A549 treated with dexamethasone at 1 μM for 4 hours (cell line): ENCODE measurements at places on chromosomes 3 and 15. TPM values are rescaled to one million over a fixed set of nuclear protein-coding genes. Genes with fewer than 3 reads are reported as not detected.

BUB1B gene
- total RNA-seq, result 25.6 to 30.3 TPM (median 28.8 TPM) in 5 replicates

RETNLB gene
- total RNA-seq, result not detected in 5 replicates

GOLGA8M gene
- total RNA-seq, result 0.06 to 0.24 TPM in 2 of 5 replicates, not detected in the others

MOBP gene
- total RNA-seq, result 0.03 to 0.15 TPM (median 0.08 TPM) in 5 replicates

GRK7 gene
- total RNA-seq, result not detected in 5 replicates

EIF3J gene
- total RNA-seq, result 84.9 to 105 TPM (median 91.7 TPM) in 5 replicates

CHAC1 gene
- total RNA-seq, result 7.5 to 13.3 TPM (median 8.8 TPM) in 5 replicates

PRR23C gene
- not detected in 5 replicates for total RNA-seq

ARIH2 gene
- 56.6 to 60.5 TPM (median 59.6 TPM) in 5 replicates for total RNA-seq

TMEM115 gene
- total RNA-seq, result 37.1 to 50.9 TPM (median 49.1 TPM) in 5 replicates

TOP2B gene
- total RNA-seq, result 66.2 to 78.3 TPM (median 71.8 TPM) in 5 replicates

KLF15 gene
- 1.0 to 1.7 TPM (median 1.2 TPM) in 5 replicates for total RNA-seq

PLCL2 gene
- total RNA-seq, result 4.1 to 5.0 TPM (median 4.5 TPM) in 5 replicates

SLC51B gene
- 13.7 to 16.8 TPM (median 15.2 TPM) in 5 replicates for total RNA-seq

PIK3CB gene
- total RNA-seq, result 14.9 to 20.0 TPM (median 18.7 TPM) in 5 replicates

SCN11A gene
- total RNA-seq, result not detected in 5 replicates

CKMT1B gene
- 2.4 to 5.3 TPM (median 3.9 TPM) in 5 replicates for total RNA-seq

GPR156 gene
- 0.25 to 0.59 TPM (median 0.38 TPM) in 5 replicates for total RNA-seq

MRAS gene
- total RNA-seq, result 7.8 to 11.0 TPM (median 9.5 TPM) in 5 replicates

FBXL2 gene
- total RNA-seq, result 6.2 to 10.2 TPM (median 7.4 TPM) in 5 replicates

CHRM5 gene
- total RNA-seq, result 0.04 TPM in 1 of 5 replicates, not detected in the others

C3orf22 gene
- total RNA-seq, result not detected in 5 replicates

BSN gene
- 0.11 to 0.26 TPM (median 0.22 TPM) in 5 replicates for total RNA-seq
